ENCODE measurements at places on chromosomes 6 and 20.

DNA sequence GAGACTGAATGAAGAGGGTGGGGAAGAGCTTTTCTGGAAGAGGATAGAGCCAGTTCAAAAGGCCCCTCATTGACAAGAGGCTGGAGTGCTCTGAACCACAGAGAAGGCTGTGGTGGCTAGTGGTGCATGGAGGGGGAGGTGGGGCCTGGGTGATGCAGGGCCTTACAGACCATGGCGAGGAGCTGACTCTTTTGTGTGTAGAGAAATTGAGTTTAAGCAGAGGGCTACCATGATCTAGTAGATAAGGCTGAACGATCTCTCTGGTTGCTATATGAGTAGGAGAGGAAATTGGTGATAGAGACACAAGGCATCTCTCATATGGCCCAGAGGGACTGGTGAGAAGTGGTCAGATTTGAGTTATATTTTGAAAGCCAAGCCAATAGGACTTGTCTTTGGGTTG is 137.6 kb downstream of the UST start:
- DNase-seq = no peak

GRCh38 chr6:168876956-168877355 is 376.7 kb downstream of the THBS2 start:
- no peak for DNase-seq

- DNase-seq = no peak
Observed at GRCh38 chr20:14879020-14879697, 541.7 kb upstream of the FLRT3 start.

DNA sequence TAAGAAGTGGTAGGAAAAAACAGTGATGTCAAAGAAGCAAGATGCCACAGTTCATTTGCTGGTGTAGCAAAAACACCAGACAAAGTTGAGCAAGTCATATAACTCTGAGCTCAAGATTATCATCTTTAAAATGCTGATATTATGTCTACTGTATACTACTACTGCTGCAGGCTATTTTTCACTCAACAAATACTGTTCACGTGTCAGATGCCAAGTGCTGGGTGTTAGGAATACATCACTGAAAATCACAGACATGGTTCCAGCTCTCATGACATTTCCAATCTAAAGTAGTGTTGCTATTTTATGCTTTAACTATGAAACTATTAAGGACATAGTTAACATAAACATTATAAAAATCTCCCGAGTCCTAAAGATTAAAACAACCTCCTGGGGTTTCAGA is 163.0 kb downstream of the NKAIN2 start:
- DNase-seq = no peak

DNA sequence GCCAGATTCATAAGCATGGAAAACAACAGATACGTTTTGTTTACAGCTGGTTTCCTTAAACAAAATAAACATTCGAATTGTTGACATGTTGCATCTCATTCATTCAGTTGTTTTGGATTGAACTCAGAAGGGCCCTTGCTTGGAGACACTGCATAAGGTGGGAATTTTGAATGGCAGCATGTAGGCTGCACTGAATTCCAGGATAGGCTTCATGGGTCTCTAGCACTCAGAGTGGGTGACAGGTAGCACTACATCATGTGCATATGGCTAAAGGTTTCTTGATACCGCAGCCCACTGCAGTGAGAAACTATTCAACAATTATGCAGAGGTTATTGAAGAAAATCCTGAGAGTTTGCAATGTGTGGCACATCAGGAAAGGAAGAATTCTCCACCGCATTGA is 1.6 kb downstream of the BEND6 start:
- DNase-seq = no peak

- DNase-seq = no peak
Observed at GRCh38 chr6:69180361-69181067, 545.4 kb downstream of the ADGRB3 start.

DNA sequence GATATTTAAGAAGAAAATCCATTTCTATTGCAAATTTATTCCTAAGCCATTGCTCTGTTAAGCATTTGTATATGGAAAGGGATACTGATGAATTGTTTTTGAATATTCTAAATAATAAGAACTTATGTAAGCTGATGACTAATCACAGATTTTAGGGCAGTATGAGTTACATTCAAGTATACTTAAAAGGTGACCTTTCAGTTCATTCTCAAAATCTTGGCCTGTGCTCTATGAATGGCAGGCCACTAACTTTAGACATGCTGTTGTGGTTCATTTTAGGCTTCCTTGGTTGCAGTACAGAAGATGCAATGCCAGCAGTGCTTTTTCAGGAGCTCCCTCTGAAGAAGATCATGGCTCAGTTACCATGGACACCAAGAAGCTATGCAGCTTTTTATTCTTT is 380.4 kb downstream of the CENPW start:
- DNase-seq = no peak

DNA sequence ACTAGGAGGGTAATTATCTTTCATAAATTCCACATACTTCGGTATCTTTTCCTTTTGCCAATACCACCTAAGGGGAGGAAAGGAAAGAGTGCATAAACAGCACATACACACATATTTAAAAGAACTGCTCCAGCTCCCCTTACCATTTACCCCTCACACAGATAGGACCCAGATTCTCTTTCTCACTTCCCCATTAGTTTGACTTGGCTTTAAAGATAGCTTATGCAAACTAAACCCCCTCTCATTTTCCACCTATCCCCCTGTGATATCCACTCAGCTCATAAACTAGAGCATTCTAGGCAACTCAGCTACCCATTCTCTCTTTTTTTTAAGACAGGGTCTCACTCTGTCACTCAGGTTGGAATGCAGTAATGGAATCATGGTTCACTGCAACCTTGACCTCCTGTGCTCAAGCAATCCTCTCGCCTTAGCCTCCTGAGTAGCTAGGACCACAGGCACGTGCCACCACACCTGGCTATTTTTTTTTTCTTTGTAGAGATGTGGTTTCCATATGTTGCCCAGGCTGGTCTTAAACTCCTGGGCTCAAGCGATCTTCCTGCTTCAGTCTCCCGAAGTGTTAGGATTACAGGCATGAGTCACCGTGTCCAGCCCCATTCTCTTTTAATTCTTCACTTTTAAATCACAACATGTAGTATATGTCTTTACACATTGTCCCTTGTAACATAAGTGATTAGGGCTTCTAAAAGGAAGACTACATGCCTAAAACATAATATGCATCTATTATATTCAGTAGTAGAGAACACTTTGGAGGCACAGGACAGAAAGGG is 4.0 kb downstream of the FUCA2 start:
- DNase-seq = no peak

DNA sequence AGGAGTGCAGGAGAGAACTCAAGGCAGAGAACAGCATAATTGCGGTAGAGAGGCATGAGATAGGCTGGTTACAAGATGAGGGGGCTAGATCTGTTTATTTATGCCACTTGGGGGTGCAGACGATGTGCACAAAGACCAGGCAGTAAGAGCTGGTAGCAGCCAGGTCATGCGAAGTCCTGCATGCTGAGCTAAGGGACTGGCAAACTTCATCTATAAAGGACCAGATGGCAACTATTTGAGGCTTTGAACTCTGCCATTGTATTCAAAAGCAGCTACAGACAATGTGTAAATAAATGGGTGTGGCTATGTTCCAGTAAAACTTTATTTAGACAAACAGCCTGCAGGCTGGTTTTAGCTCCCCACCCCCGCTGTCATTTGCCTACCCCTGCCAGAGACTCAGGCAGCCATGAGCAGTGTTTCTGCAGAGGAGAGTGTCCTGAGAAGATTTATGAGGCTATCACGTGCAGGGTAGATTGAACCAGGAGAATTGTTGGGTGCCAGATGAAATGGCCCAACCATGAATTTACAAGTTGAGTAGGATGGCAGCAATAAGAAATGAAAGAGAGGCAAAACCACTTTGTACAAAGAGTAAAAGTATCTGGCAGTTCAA is 253.4 kb upstream of the MOCS1 start:
- no peak for DNase-seq

- no peak for DNase-seq
Observed at GRCh38 chr6:168596344-168596743, 155.4 kb downstream of the SMOC2 start.

DNA sequence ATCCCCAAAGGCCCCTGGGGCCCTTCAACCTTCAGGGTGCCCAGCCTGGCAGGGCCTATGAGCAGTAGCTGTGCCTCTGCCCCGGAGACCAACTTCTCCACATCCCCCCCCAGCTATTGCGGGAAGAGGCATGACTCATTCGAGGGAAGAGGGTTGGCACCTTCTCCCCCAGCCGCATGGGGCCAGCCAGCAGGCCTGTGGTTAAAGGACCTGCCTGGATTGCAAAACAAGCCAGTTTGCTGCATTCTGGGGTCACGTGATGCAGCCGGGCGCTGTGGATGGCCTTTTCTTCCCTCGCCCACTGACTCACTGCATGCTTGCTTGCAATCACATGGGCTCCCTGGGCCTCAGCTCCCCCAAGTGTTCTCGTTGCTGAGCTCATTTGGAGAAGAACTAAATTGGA is 182.5 kb downstream of the MAFB start:
- DNase-seq = peak; percentile 13

GRCh38 chr6:218153-219018 is 73.9 kb upstream of the DUSP22 start:
- no peak for DNase-seq

DNA sequence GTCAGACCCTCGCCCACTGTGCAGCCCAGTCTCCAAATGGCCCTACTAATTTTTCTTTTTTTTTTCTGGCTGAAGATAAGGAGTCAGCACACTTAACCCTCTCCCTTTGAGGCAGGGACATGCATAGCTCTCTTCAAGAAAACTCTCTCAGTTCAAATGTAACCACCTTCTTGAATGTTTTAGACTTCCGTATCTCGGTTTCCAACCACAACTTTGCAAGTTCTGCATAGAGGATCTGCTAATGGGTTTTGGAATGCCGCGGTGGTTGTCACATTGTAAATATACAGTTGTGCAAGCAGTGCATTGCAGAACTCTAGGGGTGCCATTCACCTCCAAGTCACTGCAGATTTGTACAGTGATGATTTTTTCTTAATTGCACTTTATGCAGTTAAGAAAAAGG is 59.4 kb upstream of the SLC35B3 start:
- DNase-seq = no peak

DNA sequence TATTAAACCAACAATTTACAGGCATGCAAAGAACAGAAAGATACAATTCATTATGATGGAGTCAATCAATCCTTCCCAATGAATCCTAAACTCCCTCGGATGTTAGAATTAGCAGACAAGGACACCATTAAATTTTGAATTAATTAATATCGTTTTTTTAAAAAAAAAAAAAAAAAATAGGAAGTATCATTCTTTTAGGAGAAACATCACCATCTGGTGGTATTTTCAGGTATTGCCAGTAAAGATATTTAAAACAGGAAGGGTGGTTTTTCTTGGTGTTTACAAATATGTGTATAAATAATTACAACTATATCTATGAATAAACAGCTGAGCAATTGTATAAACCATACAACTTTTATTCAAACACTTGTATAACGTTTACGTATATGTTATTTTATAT is 564.4 kb downstream of the HAO1 start:
- DNase-seq = no peak

GRCh38 chr20:53330601-53331140 is 263.0 kb downstream of the ZNF217 start:
- no peak for DNase-seq

- DNase-seq = peak; percentile 26
Observed at GRCh38 chr6:149234051-149234962, 83.2 kb upstream of the TAB2 start.

- no peak for DNase-seq
Observed at GRCh38 chr20:63469019-63469712, 3.3 kb downstream of the KCNQ2 start.

- DNase-seq = no peak
Observed at GRCh38 chr20:17856024-17856564, 112.5 kb downstream of the SNX5 start.

DNA sequence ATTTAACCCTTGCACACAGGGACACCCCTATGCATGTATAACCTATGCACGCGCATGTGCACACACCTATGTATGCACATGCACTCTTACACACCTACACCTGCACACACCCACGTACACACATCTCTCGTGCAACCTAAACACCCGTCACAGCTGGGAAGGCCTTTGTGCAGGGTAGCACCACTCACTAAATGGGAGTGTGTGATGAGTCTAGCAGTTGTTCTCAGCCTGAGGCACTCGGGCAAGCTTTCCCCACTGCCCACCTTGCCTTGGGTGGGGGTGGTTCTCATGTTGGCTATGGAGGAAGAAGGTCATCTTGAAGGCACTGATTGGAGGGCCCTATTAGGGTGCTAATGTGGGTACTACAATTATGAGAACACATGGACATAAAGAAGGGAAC is 85.8 kb downstream of the DLL1 start:
- DNase-seq = no peak

- DNase-seq = no peak
Observed at GRCh38 chr6:132300323-132300949, 100.8 kb downstream of the MOXD1 start.

GRCh38 chr20:32984196-32984595 is 20.0 kb downstream of the SUN5 start:
- no peak for DNase-seq

DNA sequence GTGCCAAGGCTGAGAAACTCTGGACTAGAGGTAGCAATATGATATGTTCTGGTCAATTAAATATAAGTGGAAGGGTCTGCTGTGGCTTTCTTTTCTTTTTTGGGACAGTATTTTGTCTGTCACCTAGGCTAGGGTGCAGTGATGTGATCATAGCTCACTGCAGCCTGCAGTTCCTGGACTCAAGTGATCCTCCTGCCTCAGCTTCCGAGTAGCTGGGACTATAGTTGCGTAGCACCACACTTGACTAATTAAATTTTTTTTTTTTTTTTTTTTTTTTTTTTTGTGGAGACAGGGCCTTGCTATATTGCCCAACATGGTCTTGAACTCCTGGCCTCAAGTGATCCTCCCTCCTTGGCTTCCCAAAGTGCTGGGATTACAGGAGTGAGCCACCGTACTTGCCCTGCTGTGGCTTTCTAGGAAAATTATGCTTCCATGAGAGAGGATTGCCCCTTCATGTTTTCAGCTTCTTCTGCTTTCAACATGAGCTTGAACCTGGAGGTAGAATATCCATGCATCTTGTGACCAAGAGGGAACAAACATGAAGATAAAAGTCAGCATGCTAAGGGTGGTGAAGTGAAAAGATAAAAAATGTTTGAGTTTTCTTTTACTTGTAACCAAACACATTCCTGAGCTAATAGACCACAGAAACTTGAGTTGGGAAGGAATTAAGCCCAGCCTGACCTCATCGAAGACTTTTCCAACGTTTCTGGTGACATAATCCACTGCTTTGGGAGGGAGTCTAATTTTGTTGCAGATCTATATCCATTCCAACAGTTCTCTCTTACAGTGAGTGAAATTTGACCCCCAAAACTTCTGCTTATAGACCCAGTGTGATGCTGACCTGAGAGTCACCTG is 75.1 kb downstream of the CARMIL1 start:
- no peak for DNase-seq

- DNase-seq = no peak
Observed at GRCh38 chr6:43242908-43243663, at the start of gene TTBK1. TSS of gene TTBK1 (plus strand) at chr6:43243481. CDS start at chr6:43246661, 3,180 bp downstream.

- no peak for DNase-seq
Observed at GRCh38 chr6:155257796-155258195, 6.0 kb upstream of the CLDN20 start.

GRCh38 chr6:1552296-1552761 is 57.4 kb upstream of the FOXC1 start:
- DNase-seq = no peak
